Mesenteric fat pad (tissue), 1 donor: ENCODE measurements at places on chromosomes 12 and 14. TPM values are rescaled to one million over a fixed set of nuclear protein-coding genes. Genes with fewer than 3 reads are reported as not detected.

The DCD gene
- total RNA-seq = not detected

The GALNT16 gene
- total RNA-seq = 14.9 TPM

The RAB15 gene
- 3.2 TPM for total RNA-seq

The OTX2 gene
- not detected for total RNA-seq

The KSR2 gene
- total RNA-seq = not detected

The RNASE4 gene
- total RNA-seq = 67.0 TPM

DNA sequence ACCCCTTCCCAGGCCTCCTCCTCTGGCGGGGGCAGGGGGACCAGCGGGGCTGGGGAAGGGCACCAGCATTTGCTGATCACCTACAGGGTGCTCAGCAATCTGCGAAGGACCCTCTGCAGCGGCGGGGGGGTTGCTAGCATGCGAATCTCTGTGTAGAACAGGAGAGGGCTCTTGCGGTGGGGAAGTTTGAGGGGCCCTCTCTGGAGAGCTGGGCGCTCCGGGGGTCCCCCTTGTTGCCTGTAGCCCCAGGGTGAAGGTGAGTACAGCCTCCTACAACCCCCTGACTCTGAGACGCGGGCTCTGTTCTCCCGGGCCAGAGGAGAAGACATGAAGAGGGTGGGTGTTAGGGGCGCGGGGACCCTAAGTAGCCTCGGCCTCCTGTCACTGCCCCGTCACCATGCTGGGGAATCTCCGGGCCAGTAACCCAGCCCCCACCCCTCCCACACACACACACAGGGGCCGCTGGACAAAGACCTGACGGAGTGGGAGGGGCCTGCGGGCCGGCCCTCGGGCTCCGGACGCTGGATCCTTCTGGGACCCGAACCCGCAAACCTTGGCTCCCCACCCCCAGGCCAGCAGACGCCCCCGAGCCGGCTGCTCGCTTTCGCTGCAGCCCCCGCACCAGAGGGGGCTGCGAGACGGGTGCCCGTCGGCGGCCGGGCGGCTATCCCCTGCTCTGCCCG, 734 bp downstream of the FIGNL2 start:
- DNase-seq = no peak

DNA sequence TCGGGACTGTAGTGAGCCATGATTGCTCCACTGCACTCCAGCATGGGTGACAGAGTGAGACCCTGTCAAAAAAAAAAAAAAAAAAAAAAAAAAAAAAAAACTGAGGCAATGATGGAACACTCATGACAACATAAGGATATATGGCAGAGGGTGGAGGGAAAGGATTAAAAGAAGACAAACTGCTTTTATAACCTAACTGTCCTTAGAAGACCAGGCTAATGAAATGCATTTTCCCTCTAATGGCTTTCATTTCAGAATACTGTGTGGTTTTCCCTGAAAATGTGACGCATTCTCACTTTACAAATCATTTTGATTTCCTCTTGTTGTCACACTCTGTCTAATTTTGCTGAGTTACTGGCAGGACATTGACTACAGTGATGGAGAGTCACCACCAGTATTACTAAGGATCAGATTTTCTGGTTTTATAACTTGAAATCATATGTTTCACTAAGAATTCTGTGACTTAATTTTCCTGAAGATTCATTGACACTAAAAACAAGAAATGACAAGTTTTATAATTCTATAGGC, 137.6 kb upstream of the SSTR1 start:
- no peak for DNase-seq

- DNase-seq = no peak
These were observed 152.6 kb downstream of the DERA start for GRCh38 chr12:16063726-16064125.

DNA sequence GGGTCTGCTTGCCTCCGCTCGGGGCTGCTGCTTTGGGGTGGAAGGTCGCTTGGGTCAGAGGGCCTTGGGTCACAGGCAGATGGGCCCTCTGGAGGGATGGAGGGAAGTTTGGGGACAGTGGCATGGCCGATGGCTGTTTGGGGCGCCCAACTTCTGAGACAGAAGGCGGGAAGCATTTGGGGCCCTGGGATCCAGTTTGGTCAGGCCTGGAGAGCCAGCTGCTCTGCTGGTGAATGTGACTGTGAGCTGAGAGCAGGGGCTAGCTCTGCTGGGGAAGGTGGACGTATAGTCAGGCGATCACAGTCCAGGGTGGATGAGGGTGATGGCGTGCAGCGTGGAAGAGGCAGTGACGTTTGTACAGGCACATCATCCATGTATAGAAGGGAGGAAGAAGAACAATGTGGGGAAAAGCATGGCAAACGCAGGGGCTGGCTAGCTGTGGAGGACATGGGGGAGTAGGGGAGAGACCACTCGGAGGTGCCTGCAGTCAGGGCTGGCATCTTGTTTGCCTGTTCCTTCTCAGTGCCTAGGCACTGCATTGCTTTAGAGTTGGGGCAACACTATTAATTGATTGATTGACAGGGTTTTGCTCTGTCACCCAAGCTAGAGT, 57.5 kb downstream of the TSPAN9 start:
- no peak for DNase-seq

DNA sequence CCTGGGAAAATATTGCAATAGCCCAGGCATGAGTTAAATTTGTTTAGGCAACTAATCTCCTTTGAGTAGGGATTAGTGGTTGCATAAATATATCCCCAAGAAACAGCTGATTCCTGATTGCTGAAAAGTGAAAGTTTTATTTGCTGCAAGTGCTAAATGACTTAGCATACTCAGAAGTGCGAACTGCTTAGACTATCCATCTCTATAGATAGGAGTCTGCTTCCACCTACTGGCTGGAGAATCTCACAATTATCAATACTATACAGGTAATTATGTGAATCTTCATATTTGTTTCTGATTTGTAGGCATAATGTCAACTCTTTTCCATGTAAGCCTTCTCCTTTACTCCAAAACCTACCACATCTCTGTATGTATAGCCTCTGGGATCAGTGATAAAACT, 12.0 kb upstream of the SLCO1B3 start:
- no peak for DNase-seq

- no peak for DNase-seq
These were observed 20.9 kb downstream of the METAP2 start for GRCh38 chr12:95494888-95495287.

DNA sequence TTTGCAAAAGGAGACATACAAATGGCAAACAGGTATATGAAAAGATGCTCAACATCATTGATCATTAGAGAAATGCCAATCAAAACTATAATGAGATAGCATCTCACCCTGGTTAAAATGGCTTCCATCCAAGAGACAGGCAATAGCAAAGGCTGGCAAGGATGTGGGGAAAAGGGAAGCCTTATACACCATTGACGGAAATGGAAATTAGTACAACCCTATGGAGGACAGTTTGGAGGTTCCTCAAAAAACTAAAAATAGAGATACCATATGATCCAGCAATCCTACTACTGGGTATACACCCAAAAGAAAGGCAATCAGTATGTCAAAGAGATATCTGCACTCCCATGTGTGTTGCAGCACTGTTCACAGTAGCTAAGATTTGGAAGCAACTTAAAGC, 17.3 kb upstream of the CKAP4 start:
- no peak for DNase-seq

DNA sequence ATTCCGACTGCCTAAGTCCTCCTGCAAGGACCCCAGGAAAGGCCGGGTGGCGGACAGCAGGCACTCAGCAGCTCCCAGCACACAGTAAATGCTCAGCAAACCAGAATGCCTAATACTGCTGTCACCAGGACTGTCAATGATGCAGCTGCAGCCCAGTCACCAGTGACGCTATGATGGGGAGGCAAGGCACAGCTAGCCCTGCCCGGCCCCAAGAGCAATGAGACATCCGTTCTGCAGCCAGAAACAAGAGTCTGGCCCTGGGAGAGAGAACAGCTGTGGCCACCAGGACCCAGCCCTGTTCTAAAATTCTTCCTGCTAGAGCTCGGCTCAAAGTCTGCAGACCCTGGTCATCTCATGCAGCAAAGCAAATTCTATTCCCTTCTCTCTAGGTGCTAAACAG, 69.8 kb downstream of the NCOR2 start:
- no peak for DNase-seq

DNA sequence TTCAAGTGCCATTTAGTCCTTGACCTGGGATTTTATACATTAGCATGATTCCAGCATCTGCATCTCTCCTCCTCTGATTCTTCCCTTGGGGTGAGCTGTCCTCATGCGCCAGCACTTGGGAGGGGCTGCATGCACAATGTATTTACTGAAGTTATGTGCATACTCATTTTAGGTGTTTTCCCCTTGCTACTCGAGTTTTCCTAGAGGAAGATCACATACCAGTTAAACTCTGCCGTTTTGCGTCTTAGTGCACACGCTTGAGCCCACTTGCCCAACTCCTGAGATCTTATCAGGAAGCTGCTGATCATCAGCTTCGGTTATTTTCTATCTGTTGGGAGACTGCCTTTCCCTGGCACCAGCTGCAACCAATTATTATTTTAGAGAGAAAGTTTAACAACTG, 78.8 kb downstream of the C14orf132 start:
- peak; percentile 6 for DNase-seq

DNA sequence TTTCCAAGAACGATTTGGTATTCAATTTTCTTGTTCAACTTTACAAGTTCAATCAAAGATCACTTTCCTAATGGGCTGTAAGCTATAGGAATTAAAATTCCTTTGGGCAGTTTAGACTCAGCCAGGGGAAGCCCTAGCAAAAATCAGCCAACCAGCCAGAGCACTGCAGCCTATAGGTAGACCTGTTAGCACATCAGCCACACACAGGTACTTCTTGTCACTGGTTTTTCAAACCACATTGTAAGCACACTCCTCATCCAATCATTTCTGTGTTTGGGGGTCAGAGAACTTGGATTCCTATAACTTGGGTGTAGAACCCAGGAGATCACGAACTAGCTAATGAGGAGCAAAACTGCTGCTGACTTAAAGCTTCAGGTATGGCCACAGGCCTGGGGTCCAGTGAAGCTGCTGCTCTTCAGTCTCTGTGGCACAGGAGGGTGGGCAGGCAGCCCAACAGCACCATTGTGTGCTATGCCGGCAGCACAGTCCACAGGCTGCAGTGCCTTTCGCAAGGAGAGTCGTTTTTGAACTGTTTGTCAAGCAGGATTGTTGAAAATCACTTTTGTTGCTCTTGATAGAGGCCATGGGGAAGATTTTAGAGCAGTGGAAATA, 87.3 kb upstream of the RFX4 start:
- no peak for DNase-seq

DNA sequence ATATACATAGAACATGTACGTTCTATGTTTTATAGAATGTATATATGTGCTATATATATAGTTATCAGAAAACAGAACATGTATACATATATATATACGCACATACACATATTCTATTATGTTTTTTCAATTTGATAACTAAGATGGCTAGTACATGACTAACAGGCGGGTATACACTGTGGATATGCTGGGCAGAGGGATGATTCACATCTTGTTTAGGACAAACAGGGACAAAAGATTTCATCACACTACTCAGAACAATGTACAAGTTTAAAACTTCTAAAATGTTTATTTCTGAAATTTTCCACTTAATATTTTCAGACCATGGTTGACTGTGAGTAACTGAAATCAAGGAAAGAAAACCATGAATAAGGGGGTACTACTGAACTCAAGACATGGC, 17.4 kb downstream of the TIMELESS start:
- no peak for DNase-seq

GRCh38 chr12:44873898-44874297, 2.2 kb downstream of the NELL2 start:
- DNase-seq = no peak

- DNase-seq = no peak
These were observed 120.7 kb upstream of the SCAF11 start for GRCh38 chr12:46110928-46111699.

DNA sequence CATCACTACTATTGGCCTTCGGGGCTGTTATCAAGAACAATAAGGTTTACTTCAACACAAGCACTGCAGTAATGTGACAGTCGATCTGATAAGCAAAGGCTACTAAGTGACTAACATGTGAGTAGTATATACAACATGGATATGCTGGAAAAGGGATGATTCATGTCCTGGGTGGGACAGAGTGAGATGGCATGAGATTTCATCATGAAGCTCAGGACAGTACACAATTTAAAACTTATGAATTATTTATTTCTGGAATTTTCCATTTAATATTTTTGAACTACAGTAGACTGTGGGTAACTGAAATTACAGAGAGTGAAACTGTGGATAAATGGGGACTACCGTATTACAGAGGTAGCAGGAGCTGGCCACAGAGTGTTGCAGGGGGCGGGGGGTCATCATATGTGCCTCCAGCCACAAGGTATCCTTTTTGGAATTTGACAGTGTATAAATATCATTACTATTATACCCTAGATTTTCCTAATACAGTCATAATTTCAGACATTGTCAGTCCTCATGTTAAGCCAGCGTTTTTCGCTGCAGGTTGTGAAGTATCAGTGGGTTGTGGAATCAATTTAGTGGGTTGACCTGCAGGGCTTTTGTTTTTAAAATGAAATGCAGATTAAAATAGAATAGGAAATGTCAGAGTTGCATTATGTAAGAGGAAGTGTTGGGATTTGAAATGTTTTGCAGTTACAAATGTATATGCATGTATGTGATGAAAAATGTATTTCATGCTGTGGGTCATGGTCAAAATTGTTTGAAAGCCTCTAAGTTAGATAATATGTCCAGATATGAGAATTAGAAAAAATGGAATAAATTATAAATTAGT, 148.0 kb upstream of the NUDT4 start:
- no peak for DNase-seq

DNA sequence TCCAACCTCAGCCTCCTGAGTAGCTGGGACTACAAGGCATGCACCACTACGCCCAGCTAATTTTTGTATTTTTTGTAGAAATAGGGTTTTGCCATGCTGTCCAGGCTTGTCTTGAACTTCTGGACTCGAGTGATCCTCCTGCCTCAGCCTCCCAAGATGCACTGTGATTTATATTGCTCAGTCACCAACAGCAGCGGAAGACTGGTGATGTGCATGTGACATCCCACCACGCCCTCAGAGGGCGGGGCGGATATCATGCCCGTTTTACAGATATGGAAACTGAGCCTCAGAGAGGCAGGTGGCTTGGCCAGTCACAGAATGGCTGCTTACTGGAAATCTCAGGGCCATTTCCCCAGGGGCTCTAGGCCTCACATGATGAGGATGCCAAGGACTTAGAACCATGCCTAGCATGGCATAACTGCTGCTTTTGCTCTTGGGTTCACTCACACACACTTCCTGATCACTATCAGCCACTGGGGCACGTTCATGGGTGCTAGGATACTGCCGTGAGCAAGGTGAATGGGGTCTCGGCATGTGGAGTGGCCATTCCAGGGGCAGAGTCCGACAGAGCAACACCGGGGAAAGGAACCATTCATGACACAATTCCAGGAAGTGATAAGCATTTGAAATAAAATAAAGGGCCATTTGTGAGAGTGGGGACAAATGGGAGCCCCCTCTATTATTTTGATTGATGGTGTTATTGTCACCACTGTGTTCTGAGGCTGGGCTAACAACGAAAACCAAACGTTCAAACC, 31.9 kb downstream of the RBM19 start:
- DNase-seq = no peak
